ENCODE measurements at places on chromosomes 1 and 21.

DNA sequence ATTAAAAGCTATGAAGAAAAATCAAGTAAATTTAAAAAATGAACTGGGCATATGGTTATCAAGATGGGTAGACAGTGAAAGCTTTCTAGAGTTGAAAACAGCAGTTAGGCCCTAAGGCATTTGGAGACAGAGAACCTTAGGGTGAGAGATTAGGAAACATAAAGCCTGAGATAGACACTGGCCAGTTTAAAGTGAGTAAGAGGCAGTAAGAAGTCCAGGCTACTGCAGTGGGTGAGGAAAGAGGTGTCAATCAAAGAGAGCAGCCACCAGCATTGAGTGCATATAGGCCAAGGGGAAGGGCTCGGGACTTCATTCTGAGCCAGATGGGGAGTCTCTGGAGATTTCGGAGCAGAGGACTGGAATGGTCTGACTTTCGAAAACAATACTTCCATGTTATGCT is 1360.5 kb upstream of the ADGRL4 start:
- DNase-seq = no peak

DNA sequence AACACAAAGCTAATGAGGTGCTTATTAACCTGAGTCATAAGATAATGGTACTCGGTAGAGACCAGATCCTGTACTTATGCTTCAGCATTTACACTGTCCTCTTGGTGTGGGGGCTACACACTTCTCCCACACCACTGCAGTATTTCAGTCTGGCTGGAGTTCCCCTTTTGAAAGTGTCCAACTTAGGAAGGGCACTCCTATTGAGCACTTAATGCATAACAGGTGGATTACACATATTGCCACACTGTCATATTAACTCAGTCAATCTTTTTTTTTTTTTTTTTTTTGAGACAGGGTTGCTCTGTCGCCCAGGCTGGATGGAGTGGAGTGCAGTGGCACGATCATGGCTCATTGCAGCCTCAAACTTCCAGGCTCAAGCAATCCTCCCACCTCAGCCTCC is 1.5 kb downstream of the GPATCH4 start:
- DNase-seq = peak; percentile 87

DNA sequence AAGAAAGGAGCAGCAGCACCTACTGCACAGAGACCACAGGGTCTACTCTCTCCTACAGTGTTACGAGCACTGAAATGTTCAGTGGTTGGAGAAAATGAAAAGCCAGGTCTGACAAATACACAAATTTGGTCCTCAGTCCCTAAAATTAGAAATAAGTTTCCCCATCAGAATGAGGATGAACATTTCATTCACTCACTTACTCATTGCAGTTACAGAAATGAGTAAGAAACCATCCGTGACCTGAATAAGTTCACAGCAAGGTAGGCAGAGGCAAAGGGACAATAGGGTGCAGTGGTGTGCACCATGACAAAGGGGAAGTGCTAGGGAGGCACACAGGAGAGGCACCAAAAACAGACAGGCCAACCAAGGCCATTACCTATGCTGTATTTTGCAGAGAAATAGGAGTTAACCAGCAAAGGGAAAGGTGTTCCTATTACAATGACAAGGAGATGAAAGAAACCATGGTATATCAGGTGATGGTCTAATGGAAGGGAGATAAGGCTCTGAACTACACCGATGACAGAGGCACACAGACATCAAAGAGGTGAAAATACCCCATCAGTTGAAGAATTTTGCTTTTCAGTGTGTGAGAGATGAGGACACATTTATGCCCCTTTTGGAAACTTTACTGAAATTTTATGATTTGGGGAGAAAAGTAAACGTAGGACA is 29.4 kb downstream of the VAV3 start:
- no peak for DNase-seq

DNA sequence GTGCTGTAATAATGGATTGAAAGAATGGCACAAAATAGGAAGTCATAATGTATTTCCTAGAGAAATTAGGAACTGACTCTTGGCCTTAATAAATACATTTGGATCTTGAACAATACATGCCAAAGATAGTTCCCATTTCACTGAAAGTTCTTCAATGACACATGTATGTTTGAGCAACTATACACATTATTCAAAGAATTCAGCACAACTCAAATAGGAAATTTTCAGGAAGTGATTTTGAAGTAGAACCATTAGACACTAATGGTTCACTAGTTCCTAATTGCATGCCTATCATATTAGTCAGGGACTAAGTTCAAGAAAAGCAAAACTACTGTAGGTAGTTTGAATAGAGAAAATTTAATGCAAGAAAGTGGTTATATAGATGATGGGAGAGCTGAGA is 404.7 kb downstream of the LMO4 start:
- no peak for DNase-seq

DNA sequence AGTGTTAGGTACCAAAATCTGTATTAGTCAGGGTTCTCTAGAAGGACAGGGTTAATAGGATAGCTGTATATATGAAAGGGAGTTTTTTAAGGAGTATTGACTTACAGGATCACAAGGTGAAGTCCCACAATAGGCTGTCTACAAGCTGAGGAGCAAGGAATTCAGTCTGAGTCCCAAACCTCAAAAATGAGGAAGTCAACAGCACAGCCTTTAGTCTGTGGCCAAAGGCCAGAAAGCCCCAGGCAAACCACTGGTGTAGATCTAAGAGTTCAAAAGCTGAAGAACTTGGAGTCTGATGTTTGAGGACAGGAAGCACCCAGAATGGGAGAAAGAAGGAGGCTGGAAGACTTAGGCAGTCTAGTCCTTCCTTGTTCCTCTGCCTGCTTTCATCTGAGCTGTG is 487.5 kb upstream of the CHRM3 start:
- peak; percentile 46 for DNase-seq

DNA sequence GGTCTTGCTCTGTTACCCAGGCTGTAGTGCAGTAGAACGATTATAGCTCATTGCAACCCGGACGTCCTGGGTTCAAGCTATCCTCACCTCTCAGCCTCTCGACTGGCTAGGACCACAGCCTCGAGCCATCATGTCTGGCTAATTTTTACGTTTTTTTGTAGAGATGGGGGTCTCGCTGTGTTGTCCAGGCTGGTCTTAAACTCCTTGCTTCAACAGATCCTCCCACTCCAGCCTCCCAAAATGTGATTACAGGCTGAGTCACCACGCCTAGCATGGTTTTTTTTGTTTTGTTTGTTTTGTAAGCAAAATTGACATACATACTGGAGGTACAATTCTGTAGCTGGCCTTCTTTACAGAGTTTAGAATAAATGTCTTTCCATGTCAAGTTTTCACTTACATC is 994 bp upstream of the LAMTOR5 start:
- no peak for DNase-seq

DNA sequence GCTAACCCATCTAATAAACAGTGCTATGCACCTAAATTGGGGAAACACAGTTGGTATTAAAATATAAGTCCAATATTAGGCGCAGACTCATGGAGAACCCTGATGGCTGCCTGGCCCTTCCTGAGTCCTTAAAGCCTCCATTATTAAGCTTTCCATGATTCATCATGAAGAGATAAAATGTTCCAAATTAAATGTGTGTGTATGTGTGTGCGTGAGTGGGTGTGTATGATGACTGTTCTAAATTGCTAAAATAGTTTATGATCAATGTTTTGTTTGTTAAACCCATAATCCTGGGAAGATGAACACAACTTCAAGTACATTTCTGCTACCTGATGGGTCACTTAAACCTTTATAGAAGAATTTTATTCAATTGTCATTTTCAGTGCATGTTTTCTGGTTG is 6.3 kb upstream of the RBBP5 start:
- DNase-seq = no peak

GRCh38 chr1:22776035-22776613 is 65.5 kb downstream of the EPHB2 start:
- no peak for DNase-seq

- DNase-seq = no peak
Observed at GRCh38 chr21:35058058-35058457, 9.0 kb upstream of the RUNX1 start.

- DNase-seq = no peak
Observed at GRCh38 chr1:30532621-30533020, 190.8 kb downstream of the MATN1 start.

DNA sequence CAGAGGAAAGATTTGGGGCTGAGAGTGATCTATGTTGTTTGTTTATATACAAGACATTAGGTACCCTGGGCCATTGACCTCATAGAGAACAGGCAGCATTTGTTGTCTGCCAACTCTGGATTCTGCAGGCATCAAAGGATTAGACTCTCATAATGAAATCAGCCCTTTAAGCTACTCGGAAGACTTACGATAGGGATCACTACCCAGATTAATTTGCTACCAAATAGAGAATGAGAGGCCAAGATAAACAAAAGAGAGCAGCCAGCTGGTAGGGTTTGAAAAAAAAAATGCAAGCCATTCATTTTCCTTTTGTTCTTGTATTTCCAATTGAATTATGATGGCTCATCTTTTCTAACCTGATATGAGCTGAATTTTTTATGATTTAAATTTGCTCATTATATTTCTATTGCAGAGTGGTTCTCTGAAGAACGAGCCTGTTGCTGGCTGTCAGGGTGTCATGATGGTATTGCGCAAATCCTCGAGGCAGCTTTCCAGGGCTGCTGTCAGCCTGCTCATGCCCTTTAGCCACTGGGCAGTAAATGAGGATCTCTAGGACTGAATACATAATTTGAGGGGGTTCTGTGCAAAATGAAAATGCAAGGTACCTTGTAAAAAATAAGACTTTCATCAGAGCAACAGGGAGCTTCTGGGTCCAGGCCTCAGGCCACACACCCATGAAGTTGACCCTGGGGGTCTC is 116.4 kb upstream of the KCNJ15 start:
- DNase-seq = no peak

DNA sequence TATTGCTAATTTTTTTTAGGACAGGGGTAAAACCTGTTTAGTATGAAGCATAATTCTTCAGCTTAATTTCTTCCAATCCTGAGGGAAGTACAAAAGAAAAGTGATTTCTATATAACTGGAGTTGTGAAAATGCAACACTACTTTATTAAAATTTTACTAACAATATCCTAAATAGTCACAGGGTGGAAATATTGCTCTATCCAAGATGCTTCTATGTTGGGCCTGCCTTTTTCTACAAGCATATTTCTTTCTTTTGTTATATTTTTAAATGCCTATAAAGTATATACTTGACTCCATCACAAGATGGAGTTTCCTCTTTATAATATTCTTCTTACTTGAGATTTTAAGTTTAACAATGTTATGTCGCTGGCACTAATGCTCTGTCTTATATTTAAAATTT is 37.9 kb downstream of the DTL start:
- no peak for DNase-seq

DNA sequence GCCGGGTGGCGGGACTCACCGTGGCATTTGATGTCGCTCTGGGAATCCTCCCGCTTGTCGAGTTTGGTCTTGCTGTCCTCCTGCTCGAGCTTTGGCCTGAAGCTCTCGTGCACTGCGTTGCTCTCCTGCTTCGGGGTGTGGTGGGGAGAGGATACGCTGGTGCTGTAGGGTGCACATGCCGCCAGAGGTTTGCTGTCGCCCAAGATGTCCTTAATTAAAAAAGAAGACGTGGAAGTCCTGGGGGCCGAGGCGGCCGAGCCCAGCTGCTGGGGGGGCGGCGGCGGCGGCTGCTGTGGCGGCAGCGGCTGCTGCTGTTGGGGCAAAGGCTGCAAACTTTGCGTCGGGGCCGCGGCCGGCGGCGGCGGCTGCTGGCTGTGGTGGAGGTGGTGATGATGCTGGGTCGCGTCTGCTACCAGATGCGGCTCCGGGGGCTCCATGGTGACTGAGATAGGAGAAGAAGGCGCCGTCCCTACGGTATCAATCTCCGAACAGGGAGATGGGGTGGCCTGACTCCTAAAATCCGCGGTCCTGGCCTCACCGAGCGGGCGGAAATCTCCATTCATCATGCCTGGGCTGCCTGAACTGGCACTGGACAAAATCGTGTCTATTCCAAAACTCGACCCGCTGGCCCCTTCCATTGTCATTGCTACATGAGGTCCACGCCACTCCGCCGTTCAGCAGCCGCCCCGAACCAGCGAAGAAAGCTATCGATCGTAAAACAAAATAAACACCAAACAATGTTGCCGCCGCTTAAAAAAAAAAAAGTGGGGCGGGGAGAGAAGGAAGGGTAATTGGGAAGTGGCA is at the start of gene BARHL2:
TSS of gene BARHL2 (minus strand) at position 751 of the 804 bp plus-strand sequence. CDS start at position 644, 107 bp downstream.
- DNase-seq = no peak

- peak; percentile 80 for DNase-seq
Observed at GRCh38 chr1:11645670-11646265, 8.5 kb downstream of the FBXO2 start.

DNA sequence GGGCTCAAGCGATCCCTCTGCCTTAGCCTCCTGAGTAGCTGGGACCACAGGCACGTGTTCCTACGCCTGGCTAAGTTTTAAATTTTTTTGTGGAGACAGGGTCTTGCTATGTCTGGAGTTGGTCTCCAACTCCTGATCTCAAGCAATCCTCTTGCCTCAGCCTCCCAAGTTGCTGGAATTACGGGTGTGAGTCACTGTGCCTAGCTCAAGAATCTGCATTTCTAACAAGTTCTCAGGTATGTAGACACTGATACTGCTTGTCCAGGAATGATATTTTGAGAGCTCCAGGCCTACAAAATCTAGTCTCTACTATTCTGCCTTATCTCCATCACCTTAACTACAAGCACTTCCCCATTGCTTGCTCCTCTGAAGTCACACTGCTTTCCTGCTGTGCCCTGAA is 22.3 kb downstream of the ANGPTL7 start:
- DNase-seq = no peak

DNA sequence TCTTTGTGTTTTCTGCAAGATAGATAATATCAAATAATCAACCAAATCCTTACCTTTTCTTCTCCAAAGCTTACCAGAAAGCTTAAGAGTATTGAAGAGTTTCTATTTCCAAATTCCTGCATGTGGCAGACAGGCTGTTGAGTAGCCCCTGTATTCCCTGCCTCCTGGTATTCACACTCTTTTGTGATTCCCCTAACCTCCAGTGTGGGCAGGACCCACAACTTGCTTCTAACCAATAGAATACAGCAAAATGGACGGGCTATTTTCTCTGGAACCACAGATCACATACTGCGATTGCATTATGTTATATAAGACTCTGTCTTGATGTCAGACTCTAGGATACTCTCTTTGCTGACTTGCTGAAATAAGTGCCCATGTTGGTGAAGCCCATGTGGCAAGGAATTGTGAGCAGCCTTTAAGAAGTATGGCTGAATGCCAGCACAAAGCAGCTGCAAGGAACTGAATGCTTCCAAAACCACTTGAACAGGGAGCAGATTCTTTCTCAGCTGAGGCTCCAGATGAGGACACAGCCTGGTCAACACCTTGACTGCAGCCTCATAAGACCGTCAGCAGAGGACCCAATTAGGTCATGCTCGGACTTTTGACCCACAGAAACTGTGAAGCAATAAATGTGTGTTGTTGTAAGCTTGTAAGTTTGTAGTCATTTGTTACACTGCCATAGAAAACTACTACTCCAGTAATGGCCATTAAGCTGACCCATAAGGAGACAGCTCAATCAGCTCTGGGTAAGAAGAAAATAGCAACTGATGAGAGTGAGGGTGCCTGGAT is 47.9 kb upstream of the PLXNA2 start:
- no peak for DNase-seq

Data from MM.1S (cell line).